ENCODE measurements at places on chromosomes 4 and X. TPM values are rescaled to one million over a fixed set of nuclear protein-coding genes. Genes with fewer than 3 reads are reported as not detected.

KCNE5 gene
- total RNA-seq = 3.9 TPM

GAGE12F gene
- not detected for total RNA-seq

AFM gene
- not detected for total RNA-seq

NOX1 gene
- 0.33 TPM for total RNA-seq

HELT gene
- 1.0 TPM for total RNA-seq

ATP2B3 gene
- total RNA-seq = 3.7 TPM

SERPINA7 gene
- total RNA-seq = not detected

PCYT1B gene
- 30.8 TPM for total RNA-seq

TBL1X gene
- total RNA-seq = 27.8 TPM

GYPA gene
- total RNA-seq = 3.8 TPM

CCSER1 gene
- total RNA-seq = 85.6 TPM

Measured in camera-type eye (tissue), 1 donor.